ENCODE measurements at places on chromosomes 2 and 18.

GRCh38 chr2:44166096-44166495 lies 2.6 kb upstream of the PPM1B start:
- no peak for DNase-seq

- DNase-seq = no peak
These were observed 232.5 kb downstream of the TFCP2L1 start for GRCh38 chr2:121052521-121052920.

- DNase-seq = no peak
These were observed 36.5 kb downstream of the EFR3B start for GRCh38 chr2:25078170-25079049.

DNA sequence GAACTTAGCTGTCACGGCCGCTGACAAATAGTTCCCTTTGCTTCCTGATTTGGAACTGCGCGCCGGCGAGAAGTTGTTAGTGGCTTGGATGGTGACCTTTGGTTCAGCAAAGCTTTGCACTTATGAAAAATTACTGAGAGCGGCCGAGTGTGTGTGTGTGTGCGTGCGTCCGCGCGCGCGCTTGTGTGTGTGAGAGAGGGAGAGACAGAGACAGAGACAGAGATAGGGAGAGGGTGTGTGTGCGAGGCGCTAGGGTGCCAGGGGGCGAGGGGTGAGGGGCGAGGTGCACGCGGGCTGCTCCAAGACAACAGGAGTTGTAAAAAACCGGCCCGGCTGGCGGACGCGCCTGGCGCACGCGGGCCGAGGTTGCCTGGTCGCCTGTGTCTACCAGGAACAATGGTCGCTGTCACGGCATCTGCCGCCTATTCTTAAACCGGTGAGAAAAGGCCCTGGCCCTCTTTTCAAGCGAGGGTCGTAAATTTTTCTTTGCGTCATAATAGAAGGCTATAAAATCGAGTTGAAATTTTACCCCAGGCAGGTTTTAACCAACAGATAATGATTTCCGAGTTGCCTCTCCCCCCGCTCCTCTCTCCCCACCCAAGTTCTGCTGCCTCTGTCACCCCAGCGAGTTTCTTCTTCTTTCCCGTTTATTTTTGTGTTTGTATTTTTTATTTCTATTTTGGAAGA lies 535 bp downstream of the HOXD3 start:
- DNase-seq = no peak

- no peak for DNase-seq
These were observed 45.6 kb upstream of the SLC1A4 start for GRCh38 chr2:64943387-64944150.

DNA sequence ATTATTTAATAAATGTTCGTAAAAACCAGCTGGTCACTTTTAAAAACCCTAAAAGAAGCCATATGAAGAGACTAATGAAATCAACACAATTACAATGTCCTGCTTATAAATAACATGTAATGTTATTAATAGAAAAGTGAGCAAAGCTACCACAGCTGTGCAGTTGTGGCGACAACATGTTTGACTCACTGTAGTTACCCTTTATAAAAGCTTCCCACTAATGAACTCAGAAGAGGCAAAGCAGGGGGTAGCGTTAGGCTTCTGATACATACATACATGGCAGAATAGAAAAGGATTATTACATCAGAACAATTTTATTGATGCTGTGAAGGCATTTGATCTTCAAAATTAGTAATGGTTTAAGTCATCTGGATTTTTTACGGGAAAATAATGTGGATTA lies 219.7 kb downstream of the SLC4A10 start:
- DNase-seq = no peak

DNA sequence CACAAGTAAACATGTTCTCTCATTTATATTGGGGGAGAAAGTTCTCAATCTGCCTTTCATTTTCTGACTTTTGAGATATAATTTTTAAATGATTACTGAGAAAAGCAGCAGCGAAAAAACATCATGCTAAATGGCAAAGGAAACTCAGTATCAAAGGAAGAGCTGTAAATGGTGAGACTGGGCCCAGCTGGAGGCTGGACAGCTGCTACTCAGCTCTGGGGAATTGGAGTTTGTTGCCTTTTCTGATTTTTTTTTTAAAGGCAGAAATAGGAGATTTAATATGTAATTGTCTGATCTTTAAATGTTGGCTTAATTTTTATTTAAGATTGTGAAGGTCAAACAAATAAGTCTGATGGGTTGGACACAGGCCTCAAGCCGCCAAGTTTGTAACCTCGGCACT lies 137.1 kb upstream of the TACR1 start:
- DNase-seq = no peak

- DNase-seq = no peak
These were observed 21.2 kb downstream of the SCG2 start for GRCh38 chr2:223580951-223581350.

- no peak for DNase-seq
These were observed 301.9 kb downstream of the PTH2R start for GRCh38 chr2:208708486-208708885.

- no peak for DNase-seq
These were observed 503.8 kb upstream of the NRXN1 start for GRCh38 chr2:51535763-51536162.
